CD4-positive, alpha-beta T cell treated with Interleukin-15 for 4 hours (primary cell): ENCODE measurements at places on chromosomes 4 and X.

DNA sequence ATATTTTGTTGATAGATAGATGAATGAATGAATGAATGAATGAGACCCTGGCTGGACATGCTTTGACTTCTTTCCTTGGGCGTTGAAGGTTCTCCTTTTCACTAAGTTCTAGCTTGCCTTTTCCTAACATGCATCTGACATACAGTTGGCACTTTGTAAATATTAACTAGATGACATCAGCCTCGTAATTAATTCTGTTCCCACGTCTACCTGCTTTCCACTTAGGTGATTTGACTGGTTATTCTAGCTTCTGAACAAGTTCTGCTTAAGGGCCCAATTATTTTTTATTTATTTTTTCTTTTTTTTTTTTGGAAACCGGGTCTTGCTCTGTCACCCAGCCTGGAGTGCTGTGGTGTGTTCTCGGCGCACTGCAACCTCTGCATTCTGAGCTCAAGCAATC lies 13.9 kb upstream of the RASL11B start:
- DNase-seq = no peak

GRCh38 chr4:148946271-148946670 lies 504.1 kb upstream of the NR3C2 start:
- DNase-seq = no peak

DNA sequence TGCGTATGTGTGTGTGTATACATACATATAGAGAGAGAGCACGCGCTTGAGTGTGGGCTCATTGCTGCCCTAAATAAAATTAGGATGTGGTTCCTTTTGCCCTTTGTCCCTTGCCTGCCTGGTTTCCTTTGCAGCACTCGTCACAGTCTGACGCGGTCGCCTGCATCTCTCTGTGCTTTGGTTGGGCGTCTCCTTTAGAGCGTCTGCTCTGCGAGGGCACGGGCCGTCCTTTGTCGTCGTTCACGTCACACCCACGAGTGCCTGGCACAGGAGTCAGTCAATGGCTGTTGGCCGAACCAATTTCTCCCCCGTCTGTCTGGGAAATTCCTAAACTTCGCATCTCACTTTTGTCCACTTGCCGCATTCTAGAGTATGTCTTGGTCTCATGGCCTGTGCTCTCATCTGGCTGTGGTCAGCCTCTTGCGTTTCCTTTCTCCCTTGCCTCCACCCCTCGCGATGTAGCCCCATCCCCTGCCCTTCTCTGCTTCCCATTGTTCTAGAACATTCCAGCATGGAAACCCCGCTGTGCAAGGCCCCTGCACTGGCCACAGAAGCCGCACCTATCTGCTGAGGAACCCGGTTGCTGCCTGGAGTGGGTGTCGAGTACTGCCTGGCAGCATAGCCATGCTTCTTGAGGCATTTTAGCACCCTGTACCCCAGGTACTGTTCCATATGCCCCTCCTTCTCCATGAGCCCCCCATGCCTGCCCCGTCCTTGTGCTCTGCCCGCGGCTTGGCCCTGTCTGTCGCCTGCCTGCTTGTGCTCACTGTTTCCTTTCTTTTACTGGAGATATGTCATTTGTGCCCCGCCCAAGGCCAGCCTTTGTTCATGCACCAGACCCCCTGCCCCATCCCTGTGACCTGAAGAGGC lies 8.0 kb downstream of the MAEA start:
- DNase-seq = no peak

DNA sequence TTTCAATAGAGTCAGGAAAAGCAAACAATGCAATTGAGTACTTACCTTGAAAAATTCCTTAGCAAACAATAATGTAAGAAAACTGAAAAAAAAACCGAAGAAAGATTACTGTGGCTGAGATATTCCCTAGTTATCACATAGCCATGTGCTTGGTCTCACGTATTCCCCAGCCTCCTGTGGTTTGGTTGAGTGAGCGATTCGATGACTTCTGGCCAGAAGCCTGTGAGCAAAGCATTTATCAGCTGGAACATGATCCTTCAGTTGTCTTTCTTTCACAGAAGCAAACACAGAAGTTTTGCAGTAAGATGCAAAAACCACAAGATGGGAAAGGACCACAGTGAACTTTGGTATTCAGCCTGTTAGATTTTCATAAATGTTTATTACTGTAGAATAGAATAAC lies 1754.3 kb upstream of the AGA start:
- DNase-seq = no peak

DNA sequence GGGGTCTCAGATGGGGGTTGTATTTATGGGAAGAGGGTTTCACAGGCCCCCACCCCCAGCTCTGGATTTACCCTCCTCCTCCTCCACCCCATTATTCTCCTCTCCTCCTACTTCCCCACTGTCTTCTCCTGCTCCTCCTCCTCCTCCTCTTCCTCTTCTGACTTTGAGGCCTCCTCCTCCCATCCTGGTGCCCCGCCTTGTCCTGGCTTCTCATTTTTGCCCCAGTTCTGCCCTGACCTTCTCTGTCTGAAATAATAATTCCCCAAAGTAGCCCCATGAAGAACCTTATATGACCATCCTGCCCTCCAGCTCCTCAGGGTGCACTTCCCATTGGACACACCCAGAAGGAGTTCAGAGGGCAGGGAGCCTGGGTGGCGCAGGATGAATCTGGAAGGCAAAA lies 351.4 kb upstream of the GATB start:
- DNase-seq = no peak

DNA sequence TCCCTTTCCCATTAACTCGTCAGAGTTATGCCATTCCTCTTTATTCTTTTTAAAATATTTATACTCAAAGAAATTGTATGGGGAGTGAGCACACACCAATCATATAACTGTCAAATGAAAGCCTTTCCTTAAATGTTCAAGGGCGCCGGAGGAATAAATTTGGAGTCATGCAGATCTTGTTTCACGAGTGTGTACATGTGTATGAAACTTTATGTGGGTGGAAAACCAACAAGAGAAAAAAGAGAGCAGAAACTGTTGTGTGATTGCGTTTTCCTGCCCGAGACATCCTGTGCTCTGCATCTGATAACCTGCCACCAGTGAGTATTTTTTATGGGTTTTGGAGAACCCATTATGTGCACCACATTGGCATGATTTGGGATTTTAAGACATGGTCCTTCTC lies 88.3 kb downstream of the FHDC1 start:
- no peak for DNase-seq

DNA sequence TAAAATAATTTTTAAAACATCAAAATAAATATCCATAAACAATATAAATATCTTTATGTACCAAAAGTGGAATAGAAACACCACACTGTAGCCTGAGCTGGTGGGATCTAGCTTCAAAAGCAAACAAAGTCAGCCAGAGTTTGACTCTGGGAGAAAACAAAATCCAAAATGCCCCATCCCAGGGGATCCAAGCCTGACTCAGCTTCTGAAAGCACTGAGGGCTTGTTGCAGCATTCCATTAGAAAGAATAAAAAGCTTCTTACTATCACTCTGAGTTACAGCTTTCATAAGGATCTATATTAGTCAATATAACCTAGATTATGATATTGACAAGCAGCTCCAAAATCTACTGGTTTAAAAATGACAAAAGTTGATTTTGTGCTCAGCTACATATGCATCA lies 149.7 kb upstream of the ANKRD50 start:
- no peak for DNase-seq

DNA sequence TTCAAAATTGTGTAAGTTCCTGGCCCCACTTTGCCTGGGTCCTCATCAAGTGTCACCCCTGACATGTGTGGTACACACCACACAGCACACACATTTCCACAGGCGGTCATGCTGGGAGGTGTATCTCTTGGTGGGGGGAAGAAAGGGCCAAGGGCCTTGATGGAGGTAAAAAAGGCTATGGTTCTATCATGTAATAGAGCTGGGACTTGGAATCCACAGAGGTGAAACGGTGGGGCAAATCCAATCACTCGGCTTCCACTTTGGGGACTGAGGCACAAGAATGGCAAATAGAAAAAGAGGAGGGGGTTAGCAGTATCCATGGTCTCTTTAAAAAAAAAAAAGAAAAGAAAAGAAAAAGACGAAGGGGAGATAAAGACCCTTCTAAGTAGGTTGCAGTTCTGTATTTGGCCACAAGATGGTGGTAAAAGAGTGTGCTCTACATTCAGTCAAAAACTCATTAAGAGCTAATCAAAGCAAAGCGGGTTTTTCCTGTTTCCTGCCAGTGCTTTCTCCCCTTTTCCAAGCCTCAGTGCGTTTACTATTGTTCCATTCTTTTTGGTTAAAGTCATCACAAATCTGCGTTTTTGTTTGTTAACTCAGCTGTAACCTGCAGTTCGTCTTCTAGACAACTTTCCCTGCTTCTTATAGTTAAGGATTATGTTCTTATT lies 37.0 kb upstream of the ATP6AP2 start:
- peak; percentile 37 for DNase-seq

DNA sequence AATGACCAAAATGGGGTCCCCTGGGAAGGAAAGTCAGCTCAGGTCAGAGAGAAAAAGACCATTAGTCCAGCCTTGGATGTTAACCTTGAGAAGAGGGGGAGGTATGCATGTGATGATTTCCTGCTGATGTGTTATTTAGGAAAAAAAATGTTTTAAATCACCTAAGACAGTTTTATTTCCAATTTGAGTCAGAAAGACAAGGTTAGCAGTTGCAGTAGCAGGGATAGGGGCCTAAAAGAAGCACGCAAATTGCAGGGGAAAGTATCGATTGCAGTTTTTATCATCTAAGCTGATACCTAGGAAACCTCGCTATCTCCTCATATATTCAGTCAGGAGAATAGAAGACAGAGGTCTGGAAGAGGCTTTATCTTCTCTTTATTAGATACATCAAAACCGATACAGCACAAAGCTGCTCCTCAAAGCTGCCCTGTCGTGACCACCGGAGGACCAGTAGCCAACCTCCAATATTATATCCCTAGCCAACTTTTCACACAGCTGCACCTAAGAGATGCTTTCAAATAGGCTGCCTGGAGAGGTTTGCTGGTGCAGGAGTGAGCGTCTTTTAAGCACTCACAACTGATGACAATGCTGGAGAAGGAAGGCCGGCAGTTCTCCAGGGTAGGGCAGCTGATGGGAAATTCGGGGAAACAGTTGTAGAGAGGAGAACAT lies 289.4 kb downstream of the INPP4B start:
- DNase-seq = peak; percentile 33

DNA sequence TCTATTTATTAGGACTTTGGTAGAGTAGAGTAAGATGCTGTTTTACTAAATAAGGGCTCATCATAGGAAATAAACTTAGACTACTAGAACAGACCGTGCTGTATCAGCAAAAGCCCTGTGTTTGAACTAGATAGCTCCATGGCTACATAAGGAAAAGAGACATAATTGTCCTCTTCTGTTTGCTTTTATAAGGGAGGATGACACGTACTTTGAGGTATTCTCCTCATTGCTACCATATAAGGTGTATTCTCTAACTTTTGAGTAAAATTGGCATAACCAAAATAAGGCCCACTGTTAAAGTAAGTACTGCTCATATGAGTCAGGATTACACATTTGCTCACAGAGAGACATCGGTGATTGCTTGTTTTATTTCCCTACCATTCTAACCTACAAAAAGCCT lies 64.3 kb downstream of the PDLIM5 start:
- DNase-seq = no peak

- no peak for DNase-seq
Measured at GRCh38 chr4:89836031-89836745, 773 bp downstream of the SNCA start.

DNA sequence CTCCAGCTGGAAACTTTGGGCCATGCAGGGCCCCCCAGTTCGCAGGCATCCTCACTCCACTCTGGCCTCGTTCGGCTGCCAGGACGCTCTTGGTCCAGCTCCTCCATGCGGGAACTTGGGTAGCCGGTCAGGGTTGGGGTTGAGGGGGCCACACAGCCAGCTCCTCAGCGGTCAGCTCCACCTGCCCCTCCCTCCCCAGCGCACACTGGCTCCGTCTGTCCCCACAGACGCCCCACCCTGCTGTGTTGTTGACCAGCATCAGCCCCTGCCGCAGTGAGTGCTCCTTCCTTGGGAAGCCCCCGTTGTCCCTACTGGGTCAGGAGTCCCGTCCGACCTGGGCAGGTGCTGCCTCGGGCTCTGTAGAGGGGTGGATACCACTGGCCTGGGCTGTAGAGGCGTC lies 5.8 kb downstream of the FGFRL1 start:
- no peak for DNase-seq

DNA sequence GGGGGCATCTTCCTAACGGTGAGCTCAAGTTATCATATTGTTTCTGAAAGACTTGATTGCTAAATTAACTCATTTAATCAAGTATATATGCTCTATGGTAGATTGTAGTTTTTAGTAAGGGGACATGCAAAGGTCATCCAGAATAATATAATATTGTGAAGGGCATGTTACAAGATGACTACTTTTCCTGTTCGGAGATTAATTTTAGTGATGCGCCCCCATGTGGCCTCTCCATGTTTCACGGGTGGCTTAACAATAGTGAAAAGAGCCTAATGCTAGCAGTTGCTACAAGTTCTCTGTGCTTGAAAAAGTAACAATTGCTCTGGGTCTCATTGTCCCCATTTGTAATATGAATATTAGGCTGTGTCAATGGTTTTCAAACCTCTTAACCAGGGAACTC lies 12.2 kb downstream of the SMPX start:
- peak; percentile 22 for DNase-seq

DNA sequence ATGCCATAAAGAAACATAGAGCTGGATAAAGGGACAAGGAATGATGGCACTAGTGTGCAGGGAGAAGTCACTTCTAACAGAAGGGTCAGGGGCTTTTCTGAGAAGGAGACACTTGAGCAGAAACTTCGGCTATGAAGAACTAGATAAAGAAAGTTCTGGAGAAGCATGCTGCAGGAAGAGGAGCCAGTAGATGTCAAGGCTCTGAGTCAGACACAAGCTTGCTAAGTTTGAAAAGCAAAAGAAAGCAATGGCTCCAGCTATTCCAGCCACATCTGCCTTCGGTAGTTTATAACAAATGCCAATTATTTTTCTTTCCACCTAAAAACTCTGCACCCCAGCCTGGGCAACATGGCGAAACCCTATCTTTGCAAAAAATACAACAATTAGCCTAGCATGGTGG lies 7.5 kb downstream of the NUDT6 start:
- no peak for DNase-seq

GRCh38 chr4:34047363-34047762 lies 2197.0 kb downstream of the ARAP2 start:
- no peak for DNase-seq

GRCh38 chr4:48904541-48905142 lies 1.9 kb downstream of the OCIAD2 start:
- no peak for DNase-seq

DNA sequence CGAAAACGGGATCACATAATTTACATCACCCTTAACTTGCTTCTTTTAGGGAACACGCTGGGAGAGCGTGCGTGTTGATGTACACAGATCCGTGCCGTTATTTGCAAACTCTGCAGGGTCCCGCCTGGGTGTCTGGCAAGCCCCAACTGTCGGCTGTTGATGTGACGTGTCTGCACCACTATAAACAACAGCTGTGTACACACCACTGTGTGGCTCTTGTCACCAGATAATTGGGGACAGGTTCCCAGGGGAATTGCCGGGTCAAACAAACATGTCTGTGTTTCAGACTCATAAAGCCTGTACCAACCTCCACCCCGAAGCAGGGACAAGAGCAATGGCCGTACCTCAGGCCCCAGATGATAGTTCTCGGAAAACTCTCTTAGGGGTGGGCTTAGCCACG lies 105.0 kb upstream of the AFAP1 start:
- no peak for DNase-seq
